ENCODE measurements at places on chromosomes 7 and 10. TPM values are rescaled to one million over a fixed set of nuclear protein-coding genes. Genes with fewer than 3 reads are reported as not detected.

- no peaks in the 10 kb centered on the region for H3K27me3 ChIP-seq
- no peak overlapping the region for H3K27ac ChIP-seq
- H3K36me3 ChIP-seq = no peaks in the 10 kb centered on the region
- no peak overlapping the region for H3K4me3 ChIP-seq
- no peak for DNase-seq
These were observed 6.2 kb downstream of the HHEX start for GRCh38 chr10:92695679-92696605.

GRCh38 chr10:109183366-109183765 is 739.9 kb downstream of the XPNPEP1 start:
- H3K4me3 ChIP-seq = no peak overlapping the region
- no peaks in the 10 kb centered on the region for H3K27me3 ChIP-seq
- no peak overlapping the region for H3K27ac ChIP-seq

- peaks cover 4% of the 10 kb centered on the region for H3K4me1 ChIP-seq
- no peaks in the 10 kb centered on the region for H3K27me3 ChIP-seq
- H3K4me3 ChIP-seq = no peak overlapping the region
- no peaks in the 10 kb centered on the region for H3K36me3 ChIP-seq
- no peak for DNase-seq
These were observed 210.1 kb downstream of the AUTS2 start for GRCh38 chr7:69808391-69808790.

- H3K27ac ChIP-seq = no peak overlapping the region
- no peaks in the 10 kb centered on the region for H3K27me3 ChIP-seq
- no peak overlapping the region for H3K4me3 ChIP-seq
- no peaks in the 10 kb centered on the region for H3K36me3 ChIP-seq
- DNase-seq = no peak
These were observed 112.8 kb downstream of the BAMBI start for GRCh38 chr10:28790146-28790545.

DNA sequence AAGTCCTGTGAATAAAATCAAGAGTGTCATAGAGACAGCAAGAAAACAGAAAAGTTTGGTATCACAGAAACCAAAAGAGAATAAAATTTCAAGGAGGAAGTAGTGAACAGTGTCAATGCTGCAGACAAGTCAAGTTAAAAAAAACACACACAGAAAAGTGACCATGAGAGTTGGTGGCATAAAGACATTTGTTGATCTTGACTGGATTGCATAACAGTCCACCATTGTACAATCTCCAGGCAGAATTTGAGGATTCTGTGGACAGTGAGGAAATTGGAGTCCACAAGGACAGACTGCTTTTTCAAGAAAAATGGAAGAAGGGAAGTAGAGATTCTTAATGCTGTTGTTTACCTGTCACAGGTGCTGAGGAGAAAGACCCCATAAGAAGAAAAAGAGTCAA is 412.5 kb downstream of the PLXDC2 start:
- H3K4me3 ChIP-seq = no peak overlapping the region
- H3K4me1 ChIP-seq = no peaks in the 10 kb centered on the region
- no peak overlapping the region for H3K27ac ChIP-seq

GRCh38 chr7:106035568-106035967 is 72.5 kb downstream of the CDHR3 start:
- H3K4me1 ChIP-seq = peaks cover 4% of the 10 kb centered on the region
- H3K27ac ChIP-seq = no peak overlapping the region
- no peaks in the 10 kb centered on the region for H3K27me3 ChIP-seq
- DNase-seq = no peak

GRCh38 chr7:1083729-1084657 is 3.9 kb upstream of the GPER1 start:
- peak; percentile 26 for DNase-seq
- peaks cover 6% of the 10 kb centered on the region for H3K4me1 ChIP-seq
- H3K27ac ChIP-seq = no peak overlapping the region
- H3K27me3 ChIP-seq = no peaks in the 10 kb centered on the region
- no peaks in the 10 kb centered on the region for H3K36me3 ChIP-seq

DNA sequence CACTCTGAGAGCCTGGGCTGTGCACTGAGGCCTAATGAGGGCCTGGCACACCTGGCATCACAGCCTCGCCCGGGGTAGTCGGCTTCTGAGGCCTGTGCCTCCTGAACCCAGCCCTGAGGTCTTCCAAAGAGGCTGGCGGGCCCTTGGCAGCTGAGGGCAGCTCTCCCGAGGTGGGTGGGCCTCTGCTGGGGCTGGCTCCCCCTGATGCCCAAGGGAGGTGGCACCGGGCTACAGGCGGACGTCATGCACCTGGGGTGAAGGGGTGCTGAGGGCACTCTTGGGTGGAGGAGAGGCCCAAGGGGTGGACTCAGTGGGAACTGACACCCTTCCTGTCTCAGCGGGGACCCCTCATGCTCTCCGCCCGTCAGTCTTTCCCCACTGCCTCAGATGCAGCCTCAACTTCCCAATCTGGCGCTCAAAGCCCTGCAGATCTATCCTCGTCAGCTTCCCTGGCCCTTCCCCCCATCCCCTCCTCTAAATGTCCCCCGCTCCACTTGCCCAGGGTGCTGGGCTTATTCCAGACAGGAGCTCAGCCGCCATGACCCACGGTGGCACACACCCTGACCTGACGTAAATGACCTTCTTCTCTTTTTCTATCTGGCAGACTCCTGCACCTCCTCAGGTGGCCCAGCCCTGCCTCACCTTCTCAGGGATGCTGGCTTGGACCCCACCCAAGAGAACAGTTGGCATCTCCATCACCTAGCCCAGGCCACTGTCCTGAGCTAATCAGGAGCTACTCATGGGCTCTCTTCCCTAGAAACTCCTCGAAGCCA is 38.2 kb downstream of the MYL10 start:
- no peaks in the 10 kb centered on the region for H3K4me1 ChIP-seq
- no peak overlapping the region for H3K4me3 ChIP-seq
- no peaks in the 10 kb centered on the region for H3K27me3 ChIP-seq
- no peak for DNase-seq
- no peaks in the 10 kb centered on the region for H3K36me3 ChIP-seq

GRCh38 chr10:74738052-74738451 is 88.3 kb upstream of the KAT6B start:
- no peak overlapping the region for H3K4me3 ChIP-seq
- H3K36me3 ChIP-seq = no peaks in the 10 kb centered on the region
- no peaks in the 10 kb centered on the region for H3K27me3 ChIP-seq
- no peak for DNase-seq
- H3K4me1 ChIP-seq = no peaks in the 10 kb centered on the region
- no peak overlapping the region for H3K27ac ChIP-seq

GRCh38 chr7:1244700-1245523 is 12.2 kb downstream of the UNCX start:
- H3K36me3 ChIP-seq = no peaks in the 10 kb centered on the region
- no peak overlapping the region for H3K27ac ChIP-seq
- no peak for DNase-seq
- peaks cover 18% of the 10 kb centered on the region for H3K4me1 ChIP-seq
- H3K27me3 ChIP-seq = peaks cover 3% of the 10 kb centered on the region

DNA sequence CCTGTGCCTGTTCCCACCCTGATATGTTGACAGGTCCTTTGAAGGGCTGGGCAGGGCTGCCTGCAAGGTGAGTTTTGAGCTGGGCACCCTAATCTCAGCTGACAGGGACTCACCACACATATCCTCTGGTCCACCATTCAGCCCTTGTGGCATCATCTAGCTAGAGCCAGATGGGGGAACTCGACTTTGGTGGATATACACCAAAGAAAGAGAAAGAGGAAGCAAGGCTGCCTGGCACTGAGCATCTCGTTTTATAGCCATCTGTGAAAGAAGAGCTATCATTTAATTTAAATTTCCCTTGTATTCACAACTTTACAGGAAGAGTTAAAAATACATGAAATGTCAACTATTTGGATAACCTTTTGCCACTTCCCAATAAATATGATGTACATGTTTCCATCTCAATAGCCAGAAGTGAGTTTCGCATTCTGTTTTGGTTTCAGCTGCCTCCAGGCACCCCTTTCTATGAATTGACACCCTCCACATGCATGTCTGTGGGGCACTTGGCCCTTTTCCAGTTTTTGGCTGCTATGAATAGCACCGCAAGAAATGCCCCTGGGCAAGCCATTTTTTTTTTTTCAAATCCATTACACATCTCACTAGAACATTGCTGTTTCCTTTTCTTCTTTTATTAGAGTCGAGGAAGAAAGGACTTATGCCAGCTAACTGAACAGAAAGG is 22.9 kb upstream of the GRB10 start:
- no peak for DNase-seq
- H3K4me1 ChIP-seq = no peaks in the 10 kb centered on the region
- no peak overlapping the region for H3K27ac ChIP-seq

Gene OR2A14
- total RNA-seq = not detected

DNA sequence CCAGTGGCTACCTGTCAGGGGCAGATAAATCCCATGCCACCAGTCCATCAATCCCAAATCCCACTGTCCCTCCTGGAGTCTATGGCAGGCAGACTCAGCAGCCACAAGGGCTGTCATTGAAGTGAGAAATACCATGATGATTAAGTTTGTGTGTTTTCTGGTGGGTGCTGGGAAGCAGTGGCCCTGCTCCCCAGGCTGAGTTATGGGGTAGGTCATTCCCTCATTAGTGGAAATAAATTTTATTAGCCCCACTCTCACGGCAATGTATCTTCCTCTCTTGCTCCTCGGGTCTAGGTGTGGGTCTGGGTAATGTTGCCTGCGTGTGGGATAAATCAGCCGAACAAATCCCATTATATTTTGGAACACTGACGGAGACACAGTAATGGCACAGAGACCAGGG is 76.8 kb downstream of the PLXNA4 start:
- no peaks in the 10 kb centered on the region for H3K27me3 ChIP-seq
- H3K36me3 ChIP-seq = no peaks in the 10 kb centered on the region
- no peak overlapping the region for H3K4me3 ChIP-seq
- no peak overlapping the region for H3K27ac ChIP-seq
- no peaks in the 10 kb centered on the region for H3K4me1 ChIP-seq
